ENCODE measurements at places on chromosomes 2 and 18.

DNA sequence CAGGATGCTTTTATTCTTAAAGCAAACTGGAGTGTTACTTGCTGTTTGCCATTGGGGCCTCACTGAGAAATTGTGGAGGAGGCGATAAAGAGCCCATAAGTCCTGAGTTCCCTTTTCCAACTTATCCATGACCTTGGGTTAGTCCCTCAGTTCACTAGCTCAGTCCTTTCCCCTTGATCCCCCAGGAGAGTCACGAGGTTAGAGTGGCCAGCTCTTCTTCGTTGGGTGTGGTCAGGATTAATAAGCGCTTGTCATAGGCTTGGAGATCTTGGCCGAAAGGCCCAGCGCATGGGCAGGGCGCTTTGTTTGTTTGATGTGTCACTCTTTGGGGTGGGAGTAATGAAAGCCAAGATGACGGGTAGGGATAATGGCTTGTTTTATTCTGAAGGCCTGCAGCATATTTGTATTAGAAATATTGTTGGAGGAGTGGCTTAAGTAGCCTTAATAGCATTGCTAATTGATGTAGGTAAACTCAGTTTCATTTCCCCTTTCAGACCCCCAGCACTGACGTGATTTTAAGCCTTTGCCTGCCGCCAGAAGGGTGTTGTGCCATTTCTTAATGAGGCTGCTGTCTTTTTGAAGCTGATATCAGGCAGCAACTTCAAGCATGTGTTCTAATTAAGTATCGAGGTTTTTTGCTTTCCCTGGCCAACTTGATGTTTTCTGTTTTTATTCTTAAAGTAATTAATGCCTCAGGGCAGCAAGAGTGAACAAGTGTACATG, 15.7 kb downstream of the GRHL1 start:
- no peak for DNase-seq

DNA sequence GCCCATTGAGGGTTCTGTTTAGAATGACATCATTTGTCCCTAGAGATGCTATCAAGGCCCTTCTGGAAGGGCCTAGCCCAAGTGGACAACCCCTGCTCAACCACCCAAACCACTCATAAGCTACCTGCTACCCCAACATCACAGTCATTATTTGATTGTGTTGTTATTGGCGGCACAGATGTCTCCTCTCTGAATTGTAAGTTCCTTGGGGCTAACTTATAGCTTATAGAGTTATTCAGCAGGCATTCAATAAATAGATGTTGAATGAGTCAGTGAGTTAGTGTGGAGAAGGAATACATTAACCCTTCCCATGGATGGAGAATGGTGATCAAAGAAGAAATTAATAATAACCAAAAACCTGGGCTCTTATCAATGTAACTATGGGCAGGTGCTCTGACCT, 80.0 kb downstream of the ACAA2 start:
- DNase-seq, result no peak

GRCh38 chr2:71716697-71717624, 263.6 kb downstream of the DYSF start:
- peak; percentile 89 for DNase-seq

DNA sequence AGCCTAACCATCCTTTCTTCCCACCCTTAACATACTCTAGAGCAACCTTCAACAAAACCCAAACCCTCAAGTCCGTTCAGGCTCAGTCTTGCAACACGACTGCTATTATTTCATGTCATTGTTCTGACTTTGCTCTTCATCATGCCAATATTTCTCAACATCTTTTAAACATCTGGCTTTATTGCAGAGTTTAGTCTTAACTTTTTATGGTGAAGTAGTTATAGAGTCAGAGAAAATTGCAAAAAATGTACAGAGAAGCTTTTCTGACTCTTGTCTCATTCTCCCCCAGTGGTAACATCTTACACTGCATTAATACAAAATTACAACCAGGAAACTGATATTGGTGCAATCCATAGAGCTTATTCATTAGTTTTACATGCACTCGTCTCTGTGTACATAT, 3.9 kb downstream of the MARCO start:
- DNase-seq, result no peak

DNA sequence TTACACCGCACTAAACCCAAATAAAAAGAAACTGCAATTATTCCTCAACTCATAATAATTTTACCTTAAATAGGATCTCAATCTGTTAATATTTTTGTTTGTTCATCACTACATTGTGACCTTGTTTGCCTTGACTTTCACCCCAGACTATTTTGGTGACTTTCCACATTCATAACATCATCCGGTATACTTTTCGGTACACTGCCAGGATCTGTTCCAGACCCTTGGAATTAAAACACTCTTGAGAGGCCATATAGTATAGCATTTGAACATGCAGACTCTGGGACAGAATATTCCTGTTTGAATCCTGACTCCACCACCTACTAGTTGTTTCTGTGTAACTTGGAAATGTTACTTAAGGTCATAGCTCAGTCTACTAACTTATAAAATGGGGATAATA, 577.4 kb downstream of the METTL4 start:
- peak; percentile 80 for DNase-seq

- DNase-seq, result no peak
Measured at GRCh38 chr2:239339726-239340601, 60.9 kb downstream of the HDAC4 start.

GRCh38 chr2:8628179-8628865, 53.5 kb upstream of the ID2 start:
- DNase-seq, result no peak

DNA sequence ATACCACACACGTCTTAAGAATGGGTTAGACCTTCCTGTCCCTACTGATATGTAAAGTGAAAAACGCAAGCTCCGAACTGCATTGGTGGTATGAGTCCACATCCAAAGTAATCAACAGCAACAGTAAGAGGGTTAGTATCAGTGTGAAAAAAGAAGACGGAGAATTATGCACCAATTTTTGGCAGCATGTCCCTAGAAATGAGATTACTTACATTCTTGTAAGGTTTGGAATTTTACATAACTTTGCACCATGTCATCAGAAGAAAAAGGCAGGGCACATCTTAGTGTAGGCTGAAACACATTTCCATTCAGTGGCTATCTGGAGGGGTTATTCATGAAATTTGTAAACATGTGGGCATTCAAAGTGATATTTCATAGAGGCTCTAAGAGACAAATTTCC, 88.2 kb downstream of the LONRF2 start:
- no peak for DNase-seq

- peak; percentile 55 for DNase-seq
Measured at GRCh38 chr18:13548966-13549879, 177.1 kb downstream of the FAM210A start.

- peak; percentile 5 for DNase-seq
Measured at GRCh38 chr2:44120428-44120827, 48.2 kb upstream of the PPM1B start.

GRCh38 chr2:1925516-1925915, 181.2 kb upstream of the PXDN start:
- no peak for DNase-seq

- no peak for DNase-seq
Measured at GRCh38 chr2:138536302-138536701, 34.7 kb downstream of the SPOPL start.

DNA sequence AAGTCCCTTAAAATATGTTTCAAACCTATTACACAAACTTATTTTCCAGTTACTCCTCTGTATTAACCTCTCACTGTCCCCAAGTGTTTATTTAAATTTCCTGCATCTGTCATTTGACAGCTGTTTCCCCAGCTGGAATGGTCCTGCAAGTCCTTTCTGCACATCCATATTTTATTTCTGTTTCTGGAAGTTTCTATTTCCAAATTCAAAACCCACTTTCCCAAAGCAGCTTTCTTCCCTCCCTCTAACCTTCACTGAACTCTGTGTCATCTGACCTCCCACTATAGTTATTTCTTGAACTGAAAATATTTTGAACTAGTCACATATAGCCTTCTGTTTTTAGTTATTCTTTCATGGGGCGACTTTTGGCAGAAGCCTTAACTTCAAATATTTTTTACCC, 459.4 kb upstream of the MC4R start:
- peak; percentile 88 for DNase-seq

GRCh38 chr2:3267869-3268704, 109.5 kb downstream of the EIPR1 start:
- DNase-seq, result no peak

GRCh38 chr2:238120463-238121298, 17.8 kb upstream of the KLHL30 start:
- DNase-seq, result peak; percentile 49

DNA sequence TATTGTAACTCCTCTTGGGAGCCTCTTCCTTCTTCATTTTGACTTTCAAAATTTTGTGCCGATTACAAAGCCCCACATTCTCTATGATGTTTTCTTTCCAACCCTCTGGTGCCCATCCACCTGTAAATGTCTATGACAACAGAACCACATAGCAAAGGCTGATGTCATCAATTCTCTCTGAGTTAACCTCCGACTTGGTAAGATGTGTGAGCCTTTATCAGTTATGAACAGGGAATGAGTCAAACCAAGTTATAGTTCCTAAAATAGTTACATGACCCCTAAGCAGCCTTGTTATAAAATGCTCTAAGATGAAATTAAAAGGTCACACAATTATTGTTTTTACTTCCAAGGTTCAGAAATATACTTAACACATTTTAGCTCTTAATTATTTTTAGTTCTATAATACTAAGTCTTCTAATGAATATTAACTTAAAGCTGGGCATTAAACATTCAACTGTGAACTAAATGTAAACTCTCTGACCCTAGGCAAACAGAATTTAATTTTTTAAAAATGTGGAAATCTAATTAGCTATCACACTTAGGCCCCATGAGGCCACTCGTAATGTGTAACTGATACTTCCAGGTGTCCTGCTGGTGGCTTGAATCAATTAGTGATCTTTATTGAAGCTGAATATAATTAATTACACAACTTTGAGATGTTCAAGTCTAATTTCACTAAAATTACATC, 102.3 kb upstream of the CYRIA start:
- DNase-seq, result no peak

- no peak for DNase-seq
Measured at GRCh38 chr2:200330351-200331060, 24.0 kb downstream of the SPATS2L start.

GRCh38 chr2:159265171-159265576, 21.3 kb downstream of the WDSUB1 start:
- no peak for DNase-seq

GRCh38 chr18:68402784-68403183, 312.1 kb downstream of the TMX3 start:
- no peak for DNase-seq

DNA sequence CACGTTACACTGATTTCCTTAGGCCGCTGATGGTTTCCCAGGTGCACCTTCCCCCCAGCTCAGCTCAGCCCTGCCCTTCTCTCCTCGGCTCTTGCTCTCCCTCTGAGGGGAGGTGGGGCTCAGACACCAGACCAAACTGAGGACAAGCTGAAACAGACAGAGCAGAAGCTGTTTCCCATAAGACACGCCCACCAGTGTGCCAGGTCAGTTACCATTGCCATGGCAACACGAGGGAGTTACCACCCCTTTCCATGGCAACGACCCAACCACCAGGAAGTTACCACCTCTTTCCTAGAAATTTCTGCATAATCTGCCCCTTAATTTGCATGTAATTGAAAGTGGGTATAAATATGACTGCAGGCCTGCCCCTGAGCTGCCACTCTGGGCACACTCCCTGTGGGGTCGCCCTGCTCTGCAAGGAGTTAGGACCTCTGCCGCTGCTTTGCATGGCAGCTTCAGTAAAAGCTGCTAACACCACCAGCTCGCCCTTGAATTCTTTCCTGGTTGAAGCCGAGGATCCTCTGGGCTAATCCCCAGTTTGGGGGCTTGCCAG, 120.9 kb upstream of the SMIM21 start:
- DNase-seq, result no peak

DNA sequence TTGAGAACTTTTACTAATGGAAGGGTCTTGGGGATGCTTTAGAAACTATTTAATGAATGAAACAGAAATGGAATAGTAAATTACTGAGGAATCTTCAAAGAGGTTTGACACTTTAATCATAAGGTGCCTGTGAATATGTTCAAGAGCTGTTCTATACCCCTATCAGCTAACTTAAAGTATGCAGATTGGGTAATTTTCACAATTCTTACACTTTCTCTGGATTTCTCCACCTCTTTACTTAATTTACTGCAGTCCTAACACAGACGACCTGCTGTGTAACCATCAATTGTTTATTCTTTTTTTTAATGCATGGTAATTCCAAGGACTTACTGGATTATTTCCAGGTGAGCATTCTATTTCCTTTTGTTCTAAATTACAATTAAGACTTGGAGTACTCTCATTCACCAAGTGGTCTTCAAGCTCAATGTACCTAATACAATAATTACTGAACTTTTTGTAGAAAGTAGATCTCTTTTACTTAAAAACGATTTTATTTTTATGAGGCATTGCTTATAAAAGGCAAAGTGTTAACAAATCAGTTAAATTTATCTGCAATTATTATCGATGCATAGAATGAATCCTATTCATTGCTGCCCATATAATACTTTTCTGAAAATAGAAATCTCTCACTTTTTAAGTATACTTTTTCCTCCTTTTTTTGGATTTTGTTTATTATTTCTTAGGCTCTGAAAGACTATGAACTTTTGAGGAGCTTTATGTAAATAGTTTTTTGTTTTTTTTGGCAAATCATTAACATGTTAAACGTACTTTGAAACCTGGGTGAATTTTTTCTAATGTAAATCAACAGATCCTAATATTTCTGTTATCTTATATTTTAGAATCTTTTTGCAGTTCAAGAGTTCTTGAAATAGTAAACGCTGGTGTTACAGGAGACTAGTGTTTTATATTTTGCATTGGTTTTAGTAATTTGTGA, 5.5 kb downstream of the VSNL1 start:
- no peak for DNase-seq

DNA sequence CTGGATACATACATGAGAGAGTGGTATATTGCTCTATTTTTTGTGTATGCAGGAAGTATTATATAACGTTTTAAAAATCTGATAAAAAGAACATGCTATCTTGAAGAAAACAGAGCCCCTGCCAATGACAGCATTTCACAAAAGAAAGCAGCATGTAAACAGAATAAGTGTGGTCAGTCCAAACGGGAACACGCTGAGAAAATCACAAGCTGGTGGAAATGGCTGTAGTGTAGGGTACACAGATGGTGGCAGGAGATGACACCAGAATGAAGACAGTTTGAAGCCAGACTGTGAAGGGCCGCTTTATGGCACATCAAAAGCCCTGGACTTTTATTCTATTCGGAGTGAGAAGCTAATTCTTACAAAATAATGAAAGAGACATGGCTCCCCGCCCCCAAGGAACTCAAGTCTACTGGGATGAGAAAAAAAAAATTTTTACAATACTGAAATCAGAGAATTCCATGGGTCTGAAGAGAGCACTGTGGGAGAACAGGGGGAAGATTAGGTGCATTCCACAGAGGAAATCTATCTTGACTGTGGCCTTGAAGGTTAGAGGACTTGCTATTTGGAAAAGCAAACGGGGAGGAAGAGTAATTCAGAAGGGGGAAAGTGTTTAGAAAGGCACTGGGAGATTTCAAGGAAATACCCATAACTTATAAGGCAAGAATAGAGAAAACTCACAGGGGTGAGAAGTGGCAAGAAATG, 217.7 kb upstream of the SMAD7 start:
- no peak for DNase-seq

All from muscle of leg (tissue), 16 donors.